ENCODE measurements at places on chromosomes 5 and 9.
A peak's percentile ranks its signal among the peaks of the same experiment; 100 is the strongest.

GRCh38 chr9:93267091-93267541 is 83.2 kb downstream of the WNK2 start:
- DNase-seq, result no peak

- DNase-seq, result no peak
Measured at GRCh38 chr5:54312499-54312898, 2.1 kb upstream of the ARL15 start.

DNA sequence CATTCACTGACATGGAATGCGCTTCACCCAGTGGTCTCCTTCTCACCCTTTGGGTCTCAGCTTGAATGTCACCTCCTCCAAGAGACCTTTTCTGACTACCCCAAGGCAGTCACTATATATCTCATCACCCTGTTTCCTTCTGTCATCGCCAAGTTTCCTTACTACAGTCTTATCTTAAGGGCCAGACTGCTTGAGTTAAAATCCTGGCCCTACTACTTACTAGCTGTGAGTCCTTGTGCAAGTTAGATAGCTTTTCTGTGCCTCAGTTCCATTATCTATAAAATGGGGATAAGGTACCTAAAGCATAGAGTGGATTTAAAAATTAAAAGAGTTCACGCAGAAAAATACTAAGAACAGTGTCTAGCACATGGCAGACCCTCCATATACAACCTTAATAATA is 132.4 kb downstream of the GABBR2 start:
- DNase-seq, result no peak

DNA sequence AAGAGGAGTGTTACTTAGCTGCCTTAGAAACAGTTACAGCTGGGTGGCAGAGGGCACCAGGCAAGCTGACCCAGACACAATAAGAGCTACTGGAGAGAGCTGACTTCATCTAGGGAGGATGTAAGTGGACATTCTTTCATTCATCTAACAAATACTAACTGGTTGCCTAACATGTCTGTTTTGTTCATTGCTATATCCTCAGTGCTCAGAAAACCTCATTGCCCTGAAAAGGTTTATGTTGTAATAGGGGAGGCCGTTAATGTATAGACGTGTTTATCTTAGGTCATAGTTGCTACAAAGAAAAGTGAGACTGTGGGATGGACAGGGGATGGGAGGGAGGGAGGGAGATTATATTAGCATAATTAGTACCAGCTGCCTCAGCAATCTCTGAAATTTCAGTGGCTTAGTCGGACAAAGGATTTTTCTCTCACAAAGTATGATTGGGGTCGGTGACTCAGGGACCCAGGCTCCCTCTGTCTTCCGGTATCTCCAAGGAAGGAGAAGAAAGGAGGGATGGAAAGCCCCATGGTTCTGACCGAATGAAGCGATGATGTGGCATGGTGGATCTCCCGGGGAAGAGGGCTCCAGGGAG is 2.6 kb upstream of the SNX18 start:
- no peak for DNase-seq

- no peak for DNase-seq
Measured at GRCh38 chr9:107883496-107884124, 394.0 kb upstream of the KLF4 start.

DNA sequence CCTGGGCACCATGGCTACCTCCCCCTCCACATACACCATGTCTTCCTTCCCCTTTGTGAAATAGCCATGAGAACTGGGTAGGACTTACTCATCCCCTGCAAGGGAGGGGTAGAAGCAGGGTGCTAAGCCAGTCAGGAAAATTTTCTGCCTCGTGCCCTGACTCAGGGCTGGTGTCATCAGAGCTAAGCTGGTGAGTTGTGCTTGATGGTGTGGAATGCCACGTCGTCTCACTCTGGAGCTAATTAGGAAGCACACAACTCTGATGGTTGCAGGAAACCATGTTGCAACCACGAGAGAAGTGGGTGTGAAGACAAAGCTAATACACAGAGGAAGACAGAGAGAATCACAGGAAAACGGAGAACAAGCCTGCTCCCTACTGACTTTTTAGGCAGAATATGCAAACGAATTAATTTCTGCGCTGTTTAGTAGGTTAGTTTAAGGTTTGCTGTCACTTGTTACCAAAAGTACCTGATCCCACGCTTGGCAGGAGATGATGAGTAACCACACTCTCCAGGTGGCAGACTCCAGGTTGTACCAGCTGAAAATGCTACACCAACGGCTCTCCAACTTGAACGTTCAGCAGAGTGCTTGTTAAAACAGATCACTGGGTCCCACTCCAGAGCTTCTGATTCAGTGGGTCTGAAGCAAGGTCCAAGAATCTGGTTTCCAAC is 54.5 kb downstream of the STK10 start:
- DNase-seq, result no peak

GRCh38 chr9:98775831-98776441 is 20.4 kb downstream of the ANKS6 start:
- DNase-seq, result peak; percentile 72

GRCh38 chr5:103674739-103675138 is 112.2 kb upstream of the NUDT12 start:
- DNase-seq, result no peak

DNA sequence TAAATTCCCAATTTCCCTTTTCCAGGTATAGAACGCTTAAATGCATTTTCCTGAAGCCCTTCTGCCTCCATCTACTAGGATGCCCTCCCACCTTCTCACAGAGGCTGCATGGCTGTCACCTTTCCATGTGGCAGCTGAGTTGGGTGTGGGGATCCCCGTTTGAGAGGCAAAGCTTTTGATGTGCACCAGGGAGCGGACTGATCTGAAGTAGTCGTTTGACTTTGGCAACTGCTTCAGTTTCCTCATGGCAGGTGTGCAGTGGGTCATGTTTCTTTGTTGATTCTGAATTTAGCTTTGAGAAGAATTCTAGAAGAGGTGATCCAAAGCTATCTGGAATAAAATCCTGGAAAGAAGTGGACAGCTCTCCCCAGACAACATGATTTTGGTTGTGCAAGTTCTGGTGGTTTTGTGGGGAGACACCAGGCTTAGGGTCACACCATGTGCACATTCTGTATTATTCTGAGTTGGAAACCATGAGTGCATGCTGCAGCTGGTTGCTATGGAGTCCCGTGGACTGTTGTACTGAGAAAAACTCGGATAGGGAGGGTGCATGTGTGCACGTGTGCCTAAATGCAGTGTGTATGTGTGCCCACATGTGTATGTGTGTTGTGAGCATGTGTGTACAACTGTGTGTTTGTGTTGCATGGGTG is 63.5 kb downstream of the GADD45G start:
- no peak for DNase-seq

GRCh38 chr5:22887566-22887965 is 34.4 kb upstream of the CDH12 start:
- DNase-seq, result no peak

DNA sequence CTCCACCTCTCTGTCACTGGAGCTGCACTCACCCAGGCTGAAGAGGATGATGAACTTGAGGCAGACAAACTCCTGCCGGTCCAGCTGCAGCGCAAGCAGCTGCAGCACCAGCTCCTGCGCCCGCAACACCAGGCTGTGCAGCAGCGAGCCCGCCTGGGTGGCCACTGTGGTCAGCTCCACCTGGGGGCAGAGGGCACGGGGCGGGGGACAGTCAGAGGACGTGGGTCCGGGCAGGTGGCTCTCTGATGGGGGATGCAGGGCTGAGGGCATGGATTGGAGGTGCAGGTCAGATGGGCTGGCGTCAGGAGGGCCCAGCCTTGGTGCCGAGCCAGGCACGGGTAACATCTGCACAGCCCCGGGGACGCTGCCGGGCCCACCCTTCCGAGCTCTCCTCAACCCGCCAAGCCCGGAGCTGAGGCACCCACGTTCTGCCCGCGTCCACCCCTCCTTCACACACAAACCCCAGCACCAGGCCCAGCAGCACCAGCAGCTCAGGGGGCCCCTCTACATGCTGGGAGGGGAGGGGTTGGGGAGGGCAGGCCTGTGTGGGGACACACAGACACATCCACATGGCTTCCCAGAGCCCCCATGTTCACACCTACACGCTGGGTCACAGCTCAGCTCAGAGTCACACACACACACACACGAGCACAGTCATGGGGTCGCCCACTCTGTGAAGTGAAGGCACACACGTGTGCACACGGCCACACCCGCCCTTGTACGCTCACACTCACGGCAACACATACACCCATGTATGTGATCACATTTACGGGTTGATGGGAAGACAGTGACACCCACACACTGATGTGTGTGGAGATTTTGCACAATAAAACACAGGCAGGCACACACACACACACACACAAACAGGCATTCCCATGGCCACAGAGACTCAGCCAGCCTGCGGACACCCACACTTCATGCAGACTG is 15.9 kb downstream of the NR5A1 start:
- no peak for DNase-seq

DNA sequence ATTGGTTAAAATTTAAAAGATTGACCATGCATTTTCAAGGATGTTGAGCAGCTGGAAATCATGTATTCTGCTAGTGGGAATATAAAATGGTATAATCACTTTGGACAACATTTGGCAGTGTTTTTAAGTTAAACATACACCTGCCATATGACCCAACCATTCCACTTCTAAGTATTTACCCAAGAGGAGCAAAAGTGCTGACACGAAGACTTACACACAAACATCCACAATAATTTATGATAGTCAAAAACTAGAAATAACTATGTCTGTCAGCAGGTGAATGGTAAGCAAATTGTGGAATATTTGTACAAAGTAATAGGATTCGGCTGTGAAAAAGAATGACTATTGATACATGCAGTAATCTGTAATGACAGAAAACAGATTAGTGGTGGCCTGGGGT is 30.7 kb upstream of the SRP19 start:
- DNase-seq, result no peak

- DNase-seq, result no peak
Measured at GRCh38 chr9:69036309-69036708, 757 bp downstream of the FXN start.

- DNase-seq, result no peak
Measured at GRCh38 chr5:31824869-31825517, 186.1 kb downstream of the PDZD2 start.

DNA sequence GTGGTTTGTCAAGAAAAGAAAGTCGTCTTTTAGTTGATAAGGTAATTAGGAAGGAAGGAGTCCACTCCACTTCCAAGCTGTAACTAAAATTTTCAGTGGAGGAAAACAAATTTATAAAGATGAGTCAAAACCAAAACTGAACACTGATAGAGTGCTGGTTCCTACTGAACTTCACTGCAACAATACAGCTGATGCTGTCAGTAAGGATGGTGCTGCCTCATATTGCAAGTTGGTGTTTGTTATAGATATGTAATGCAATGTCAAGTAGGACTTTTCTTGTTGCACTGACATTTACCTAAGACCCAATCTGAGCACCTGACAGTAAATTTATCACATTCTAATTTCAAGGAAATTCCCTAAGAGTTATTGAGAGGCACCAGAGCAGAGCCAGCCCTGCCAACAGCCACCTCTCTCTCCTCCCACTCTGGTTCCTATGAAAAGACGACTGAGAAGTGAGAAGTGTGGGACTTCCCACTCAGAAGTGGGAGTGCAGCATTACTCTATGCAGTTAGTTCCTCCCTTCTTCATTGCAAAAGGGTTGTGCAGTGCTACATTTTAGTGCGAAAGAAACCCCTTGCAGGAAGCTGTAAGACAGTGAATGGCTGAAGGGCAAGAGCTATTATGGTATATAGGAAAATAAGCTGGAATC is 350.8 kb downstream of the NFIB start:
- no peak for DNase-seq

- DNase-seq, result no peak
Measured at GRCh38 chr5:13249854-13250253, 694.6 kb downstream of the DNAH5 start.

- DNase-seq, result no peak
Measured at GRCh38 chr5:137155261-137156000, 343.7 kb downstream of the SPOCK1 start.

DNA sequence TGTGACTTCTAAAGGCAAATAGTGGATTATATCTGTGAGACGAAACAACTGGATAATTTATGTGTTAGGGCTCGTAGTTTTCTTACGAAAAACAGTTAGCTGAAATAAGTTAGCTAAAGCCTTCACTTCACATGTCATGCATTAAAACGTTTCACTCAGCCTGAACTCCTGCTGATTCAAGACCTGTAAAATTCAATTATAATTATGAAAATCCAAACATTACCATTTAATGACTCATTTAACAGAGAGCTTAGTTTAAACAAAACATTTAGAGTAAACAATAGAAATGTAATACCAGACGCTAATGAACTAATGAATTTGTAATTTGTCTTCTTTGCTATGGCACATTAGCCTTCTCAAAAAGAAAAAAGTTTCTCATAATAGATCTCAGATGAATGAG is 1.7 kb downstream of the TAL2 start:
- no peak for DNase-seq

- DNase-seq, result no peak
Measured at GRCh38 chr5:146327257-146327870, 11.3 kb upstream of the POU4F3 start.

GRCh38 chr5:122219436-122220166 is 90.3 kb downstream of the ZNF474 start:
- DNase-seq, result no peak

DNA sequence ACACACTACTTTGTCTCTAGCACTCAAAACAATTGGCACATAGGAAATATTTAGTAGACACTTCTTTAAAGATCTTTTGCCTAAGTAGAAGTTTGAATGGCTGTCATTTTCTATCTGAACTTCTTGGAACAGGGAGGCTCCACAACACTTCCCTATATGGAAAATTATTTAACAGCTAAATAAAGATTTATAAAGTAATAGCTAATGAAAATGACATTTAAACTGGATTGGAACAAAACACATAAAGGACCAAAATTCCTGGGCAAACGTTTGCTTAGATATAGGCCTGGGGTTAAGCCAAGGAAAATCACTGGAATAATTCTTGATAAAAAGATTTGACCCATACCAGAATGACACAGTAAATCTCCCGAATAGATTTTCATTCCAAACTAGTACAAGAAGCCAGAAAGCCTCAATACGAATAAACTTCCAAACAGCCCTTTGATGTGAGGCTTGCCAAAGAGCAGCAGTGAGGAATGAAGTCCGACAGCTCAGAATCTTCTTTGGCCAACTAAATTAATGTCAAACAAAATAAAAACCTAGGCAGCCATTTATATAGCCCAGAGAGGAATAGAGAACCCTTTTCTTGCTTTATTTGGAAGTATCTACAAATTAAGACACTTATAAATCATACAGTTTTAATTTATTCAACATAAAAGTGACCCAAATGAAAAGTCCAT is 20.3 kb upstream of the RNF180 start:
- no peak for DNase-seq

- no peak for DNase-seq
Measured at GRCh38 chr9:73050065-73050816, 97.4 kb upstream of the ALDH1A1 start.

DNA sequence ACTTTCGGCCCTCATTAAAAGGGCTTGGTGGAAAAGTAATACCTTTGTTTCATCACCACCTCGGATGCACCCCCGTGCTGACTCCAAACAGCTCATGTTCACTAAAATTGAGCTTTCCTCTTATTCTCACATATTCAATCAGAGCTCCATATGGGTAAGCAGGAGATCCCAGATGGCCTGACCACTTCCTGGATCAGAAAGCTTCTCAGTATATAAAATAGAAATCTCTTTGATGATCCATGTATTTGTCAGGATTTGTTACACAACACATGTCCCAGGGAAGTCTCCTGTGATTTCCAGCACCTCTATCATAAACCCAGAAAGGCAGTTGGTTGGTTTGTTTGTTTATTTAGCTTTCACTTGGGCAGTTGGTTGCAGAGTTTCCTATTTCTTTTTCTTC is 402.0 kb downstream of the MLLT3 start:
- no peak for DNase-seq

- DNase-seq, result no peak
Measured at GRCh38 chr5:116553366-116553765, 21.3 kb downstream of the SEMA6A start.
